IMR-90 (cell line): ENCODE measurements at places on chromosomes 3 and 15. TPM values are rescaled to one million over a fixed set of nuclear protein-coding genes. Genes with fewer than 3 reads are reported as not detected.

The OR5AC2 gene
- not detected in 2 replicates for total RNA-seq

The CLDN18 gene
- total RNA-seq: not detected in 2 replicates

DNA sequence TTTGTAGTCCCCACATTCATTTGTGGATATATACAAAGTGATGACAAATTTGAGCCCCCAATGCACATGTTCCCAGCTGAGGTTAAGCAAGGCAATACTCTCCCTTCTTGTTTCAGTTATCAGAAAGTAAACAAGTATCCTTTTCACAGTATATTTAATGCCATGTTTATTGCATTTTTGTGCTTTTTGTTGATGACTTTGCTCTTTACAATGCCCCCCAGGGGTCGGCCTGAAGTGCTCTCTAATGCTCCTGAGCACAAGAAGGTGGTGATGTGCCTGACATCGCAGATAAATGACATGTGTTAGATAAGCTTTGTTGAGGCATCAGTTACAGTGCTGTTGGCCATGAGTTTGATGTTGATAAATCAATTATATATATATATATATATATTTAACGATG lies 57.7 kb upstream of the THSD4 start:
- DNase-seq: no peak

The CFAP100 gene
- total RNA-seq: not detected in 2 replicates

DNA sequence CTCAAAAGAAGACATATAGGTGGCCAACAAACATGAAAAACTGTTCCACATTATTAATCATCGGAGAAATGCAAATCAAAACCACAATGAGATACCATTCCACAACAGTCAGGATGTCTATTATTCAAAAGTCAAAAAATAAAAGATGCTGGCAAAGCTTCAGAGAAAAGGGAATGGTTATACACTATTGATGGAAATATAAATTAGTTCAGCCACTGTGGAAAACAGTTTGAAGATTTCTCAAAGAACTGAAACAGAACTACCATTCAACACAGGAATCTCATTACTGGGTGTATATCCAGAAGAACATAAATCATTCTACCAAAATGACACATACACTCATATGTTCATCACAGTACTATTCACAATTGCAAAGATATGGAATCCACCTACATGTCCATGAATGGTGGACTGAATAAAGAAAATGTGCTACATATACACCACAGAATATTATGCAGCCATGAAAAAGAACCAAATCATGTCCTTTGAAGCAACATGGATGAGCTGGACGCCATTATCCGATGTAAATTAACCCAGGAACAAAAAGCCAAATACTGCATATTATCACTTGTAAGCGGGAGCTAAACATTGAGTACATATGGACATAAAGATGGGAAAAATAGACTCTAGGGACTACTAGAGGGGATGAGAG lies 32.7 kb upstream of the DGKG start:
- no peak for DNase-seq

DNA sequence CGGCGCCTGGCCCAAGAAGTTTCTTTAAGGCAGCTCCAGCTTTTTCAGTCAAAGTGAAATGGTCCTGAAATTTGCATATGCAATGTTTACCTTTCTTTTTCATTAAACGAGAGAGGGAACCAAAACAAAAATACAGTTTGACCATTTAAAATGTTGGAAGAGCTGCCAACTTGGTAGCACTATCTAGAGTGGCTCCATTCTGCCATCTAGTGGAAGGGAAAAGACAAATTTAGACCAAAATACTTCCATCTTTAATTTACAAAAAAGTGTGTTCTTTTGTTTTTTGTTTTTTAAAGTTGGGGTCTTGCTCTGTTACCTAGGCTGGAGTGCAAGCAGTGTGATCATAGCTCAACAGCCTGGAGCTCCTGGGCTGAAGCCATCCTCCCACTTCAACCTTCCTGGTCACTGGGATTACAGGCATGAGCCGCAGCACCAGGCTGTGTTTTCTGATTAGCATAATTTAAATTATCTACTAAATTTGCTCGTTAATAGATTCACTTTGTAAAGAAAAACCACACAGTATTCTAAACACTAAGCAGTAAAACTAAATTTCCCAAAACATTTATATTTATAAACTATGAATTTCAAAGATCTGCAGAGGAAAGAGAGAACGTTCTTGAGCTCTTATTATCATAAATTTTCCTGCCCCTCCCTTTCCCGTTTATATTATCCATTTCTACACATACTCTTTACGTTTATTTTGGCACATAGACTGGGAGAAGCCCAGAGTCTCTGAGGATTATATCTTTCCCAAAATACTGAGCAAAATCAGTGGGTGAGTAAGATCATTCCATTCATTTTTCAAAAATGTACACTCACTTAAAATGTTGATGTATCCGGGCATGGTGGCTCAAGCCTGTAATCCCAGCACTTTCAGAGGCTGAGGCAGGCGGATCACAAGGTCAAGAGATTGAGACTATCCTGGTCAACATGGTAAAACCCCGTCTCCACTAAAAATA lies 15.4 kb upstream of the RFC4 start:
- DNase-seq: peak; percentile 83

The CNTN3 gene
- 3.3 and 3.6 TPM in 2 replicates for total RNA-seq

DNA sequence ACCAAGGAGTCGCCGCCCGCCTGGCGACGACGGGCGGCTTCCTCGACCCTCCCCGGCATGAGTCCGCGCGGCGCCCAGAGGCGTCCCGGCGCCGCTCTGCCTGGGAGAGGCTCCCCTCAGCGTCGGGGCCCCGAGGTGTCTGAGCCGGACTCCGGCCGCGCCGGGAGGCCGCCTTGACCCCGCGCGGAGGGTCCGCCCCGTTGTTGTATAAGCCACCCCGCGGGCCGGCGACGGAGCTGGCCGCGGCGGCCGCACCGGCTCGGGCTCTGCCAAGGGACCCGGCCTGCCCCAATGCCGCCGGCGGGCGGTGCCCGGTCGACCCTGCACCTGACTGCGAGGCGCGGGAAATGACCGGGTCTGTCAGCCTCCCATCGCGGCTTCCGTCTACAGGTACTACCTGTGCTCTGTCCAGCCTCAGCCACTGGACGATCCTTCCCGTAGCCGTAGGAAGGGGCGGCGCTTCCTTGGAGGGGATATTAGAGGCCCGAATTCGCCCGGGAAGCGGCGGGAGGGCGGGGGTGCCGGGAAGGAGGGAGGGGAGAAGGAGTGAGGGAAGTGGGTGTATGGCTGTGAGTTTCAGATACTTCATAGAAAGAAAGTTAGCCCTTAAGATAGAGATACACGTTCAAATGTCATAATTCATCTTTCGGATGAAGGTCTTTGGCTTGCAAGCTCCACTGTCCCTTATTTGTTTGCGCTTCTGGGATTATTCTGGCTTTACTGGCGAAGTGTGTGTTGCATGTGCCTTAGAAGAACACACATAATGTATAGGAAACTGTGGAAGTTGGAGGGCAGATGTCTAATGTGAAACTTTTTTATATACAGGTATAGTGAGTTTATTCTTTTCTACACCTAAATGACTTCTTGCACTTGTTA lies 620 bp downstream of the ABHD5 start:
- peak; percentile 22 for DNase-seq

The GASK1A gene
- total RNA-seq: 0.18 and 0.28 TPM in 2 replicates

GRCh38 chr3:166367947-166368533 lies 530.8 kb upstream of the BCHE start:
- no peak for DNase-seq

DNA sequence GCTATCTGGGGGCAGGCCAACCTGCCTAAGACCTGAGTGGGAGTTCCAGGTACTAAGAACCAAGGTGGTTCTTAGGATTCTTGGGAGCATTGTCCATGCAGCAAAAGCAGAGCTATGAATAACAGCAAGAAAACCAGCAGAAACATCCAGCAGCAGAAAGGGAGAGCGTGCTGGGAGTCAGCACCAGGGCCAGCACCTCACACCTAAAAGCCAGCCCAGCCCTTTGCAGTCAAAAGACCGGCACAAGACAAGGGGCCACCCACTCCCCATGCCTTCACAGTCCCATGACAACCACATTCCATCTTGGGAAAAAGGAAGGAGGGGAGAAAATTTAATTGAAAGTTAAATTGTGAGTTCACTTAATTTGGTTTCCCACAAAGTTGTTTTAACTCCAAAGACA lies 364.9 kb downstream of the AGBL1 start:
- DNase-seq: no peak

DNA sequence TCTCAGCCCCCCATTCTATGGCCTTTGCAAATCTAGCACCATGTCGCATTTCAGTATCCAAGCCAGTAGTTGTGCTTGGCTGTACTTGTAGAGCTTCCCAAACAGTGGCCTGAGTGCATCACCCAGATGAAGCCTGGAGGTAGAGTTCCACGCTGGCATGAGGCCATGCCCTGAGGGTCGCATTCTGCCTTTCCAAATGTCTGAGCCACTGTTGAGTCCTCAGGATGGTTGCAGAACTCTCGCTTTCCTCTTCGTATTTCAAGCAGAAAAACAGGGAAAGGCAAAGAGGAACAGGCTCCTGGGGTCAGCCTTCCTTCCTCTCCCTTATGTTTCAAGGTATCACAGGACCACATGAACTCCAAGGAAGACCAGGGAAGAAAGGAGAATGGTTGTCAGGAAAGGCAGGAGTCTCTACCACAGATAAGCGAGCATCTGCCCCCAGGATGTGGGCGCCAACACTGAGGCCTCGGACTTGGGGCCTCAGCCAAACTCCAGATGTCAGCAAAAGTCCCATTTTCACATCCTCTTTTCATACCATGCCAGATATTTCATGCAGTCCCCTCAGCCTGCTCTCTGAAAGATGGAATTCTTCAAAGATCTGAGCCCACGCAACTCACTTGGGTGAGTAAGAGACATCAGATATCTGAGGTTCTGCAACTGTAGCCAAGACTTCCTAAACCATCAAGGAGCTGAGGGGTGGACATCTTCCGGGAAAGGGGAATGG lies 19.4 kb upstream of the PRR20G start:
- no peak for DNase-seq

The CCR4 gene
- total RNA-seq: not detected in 2 replicates

GRCh38 chr3:106309274-106309673 lies 440.5 kb upstream of the CBLB start:
- DNase-seq: no peak

DNA sequence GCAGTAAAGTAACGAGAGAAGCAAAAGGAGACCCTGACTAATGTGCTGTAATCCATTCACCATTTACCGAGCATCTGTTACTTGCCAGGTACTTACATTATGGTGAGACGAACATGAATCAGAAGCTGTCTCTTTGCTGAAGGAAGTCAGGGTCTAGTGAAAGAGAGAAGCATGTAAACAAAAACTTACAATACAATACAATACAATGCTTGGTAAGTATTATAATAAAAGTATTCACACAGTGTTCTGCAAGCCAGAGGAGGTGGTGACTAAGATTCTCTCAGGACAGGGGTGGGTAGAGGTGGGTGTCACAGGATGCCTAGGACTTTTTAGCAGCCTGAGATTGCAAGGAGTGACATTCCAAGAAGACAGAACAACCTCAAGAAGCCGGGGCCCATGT lies 50.2 kb upstream of the MGA start:
- no peak for DNase-seq

The DGKG gene
- total RNA-seq: 2.5 and 4.1 TPM in 2 replicates
